ENCODE measurements at places on chromosomes 2 and 18. TPM values are rescaled to one million over a fixed set of nuclear protein-coding genes. Genes with fewer than 3 reads are reported as not detected.

Gene OTOF
- 20.7 TPM for total RNA-seq

Gene PROC
- under 0.01 TPM for total RNA-seq

Gene MROH2A
- total RNA-seq, result not detected

Gene TNFAIP6
- not detected for total RNA-seq

Gene EVX2
- not detected for total RNA-seq
